GM13977 (cell line): ENCODE measurements at places on chromosomes 5 and 9.
A peak's percentile ranks its signal among the peaks of the same experiment; 100 is the strongest.

DNA sequence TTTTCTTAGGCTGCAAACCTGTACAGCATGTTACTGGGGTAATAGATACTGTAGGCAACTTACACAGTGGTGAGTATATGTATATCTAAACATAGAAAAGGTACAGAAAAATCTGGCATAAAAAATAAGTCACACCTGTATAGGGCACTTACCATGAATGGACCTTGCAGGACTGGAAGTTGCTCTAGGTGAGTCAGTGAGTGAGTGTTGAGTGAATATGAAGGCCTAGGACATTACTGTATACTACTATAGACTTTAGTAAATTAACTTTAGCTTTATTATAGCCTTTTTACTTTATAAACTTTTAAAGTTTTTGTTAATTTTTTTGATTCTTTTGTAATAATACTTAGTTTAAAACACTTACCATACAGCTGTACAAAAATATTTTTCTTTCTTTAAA is 51.3 kb downstream of the DENND4C start:
- DNase-seq: no peak

DNA sequence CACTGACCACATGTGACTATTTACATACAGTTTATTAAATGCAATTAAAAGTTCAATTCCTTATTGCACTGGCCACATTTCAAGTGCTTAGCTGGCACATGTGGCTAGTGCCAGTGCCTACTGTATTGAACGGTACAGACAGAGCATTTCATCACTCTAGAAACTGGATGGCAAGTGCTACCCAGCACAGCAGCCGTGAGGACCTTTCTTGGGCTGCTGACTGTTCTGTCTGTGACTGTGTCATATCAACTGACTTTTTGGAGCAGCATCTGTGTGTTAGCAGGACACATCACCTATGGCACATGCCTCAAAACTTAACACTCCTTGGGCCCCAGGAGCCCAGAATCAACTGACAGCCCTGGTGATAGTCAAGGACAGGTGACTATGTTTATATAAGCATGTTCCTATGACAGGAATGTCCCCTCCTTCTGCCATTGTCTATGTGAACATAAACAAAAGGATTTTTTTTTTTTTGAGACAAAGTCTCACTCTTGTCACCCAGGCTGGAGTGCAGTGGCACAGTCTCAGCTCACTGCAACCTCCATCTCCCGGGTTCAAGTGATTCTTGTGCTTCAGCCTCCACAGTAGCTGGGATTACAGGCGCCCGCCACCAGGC is 8.9 kb downstream of the IRF1 start:
- DNase-seq: no peak

DNA sequence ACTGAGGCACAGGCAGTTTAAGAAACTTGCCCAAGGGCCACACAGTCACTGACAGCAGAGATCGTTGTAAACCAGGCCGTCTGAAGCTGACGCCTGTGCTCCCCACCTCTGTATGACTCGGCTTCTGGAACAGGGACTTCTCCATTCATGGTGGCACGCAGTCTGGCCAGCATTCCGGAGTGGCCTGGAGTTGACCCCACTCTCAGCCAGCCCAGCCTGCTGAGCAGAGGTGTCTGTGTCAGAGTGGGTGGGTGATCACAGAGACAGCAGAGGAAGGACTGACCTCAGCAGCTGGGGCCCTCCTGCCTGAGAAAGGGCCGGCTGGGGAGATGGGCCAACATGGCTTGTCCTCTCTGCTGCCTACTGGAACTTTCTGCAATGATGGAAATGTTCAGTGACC is 12.6 kb downstream of the LRSAM1 start:
- DNase-seq: no peak

GRCh38 chr9:76691517-76692313 is 72.5 kb upstream of the PCA3 start:
- no peak for DNase-seq

DNA sequence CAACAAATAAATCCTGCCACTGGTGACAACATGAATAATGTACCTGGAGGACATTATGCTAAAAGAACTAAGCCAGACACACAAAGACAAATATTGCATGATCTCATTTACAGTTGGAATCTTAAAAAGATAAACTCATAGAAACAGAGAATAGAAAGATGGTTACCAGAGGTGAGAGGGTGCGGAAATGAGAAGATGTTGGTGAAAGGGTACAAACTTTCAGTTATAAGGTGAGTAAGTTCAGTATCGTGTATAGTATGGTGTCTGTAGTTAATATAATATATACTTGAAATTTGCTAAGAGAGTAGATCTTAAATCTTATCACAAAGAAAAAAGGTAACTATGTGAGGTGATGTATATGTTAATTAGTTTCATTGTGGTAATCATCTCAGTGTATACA is 63.3 kb downstream of the PRRC1 start:
- no peak for DNase-seq

- no peak for DNase-seq
Measured at GRCh38 chr5:32507738-32508434, 63.3 kb upstream of the ZFR start.

DNA sequence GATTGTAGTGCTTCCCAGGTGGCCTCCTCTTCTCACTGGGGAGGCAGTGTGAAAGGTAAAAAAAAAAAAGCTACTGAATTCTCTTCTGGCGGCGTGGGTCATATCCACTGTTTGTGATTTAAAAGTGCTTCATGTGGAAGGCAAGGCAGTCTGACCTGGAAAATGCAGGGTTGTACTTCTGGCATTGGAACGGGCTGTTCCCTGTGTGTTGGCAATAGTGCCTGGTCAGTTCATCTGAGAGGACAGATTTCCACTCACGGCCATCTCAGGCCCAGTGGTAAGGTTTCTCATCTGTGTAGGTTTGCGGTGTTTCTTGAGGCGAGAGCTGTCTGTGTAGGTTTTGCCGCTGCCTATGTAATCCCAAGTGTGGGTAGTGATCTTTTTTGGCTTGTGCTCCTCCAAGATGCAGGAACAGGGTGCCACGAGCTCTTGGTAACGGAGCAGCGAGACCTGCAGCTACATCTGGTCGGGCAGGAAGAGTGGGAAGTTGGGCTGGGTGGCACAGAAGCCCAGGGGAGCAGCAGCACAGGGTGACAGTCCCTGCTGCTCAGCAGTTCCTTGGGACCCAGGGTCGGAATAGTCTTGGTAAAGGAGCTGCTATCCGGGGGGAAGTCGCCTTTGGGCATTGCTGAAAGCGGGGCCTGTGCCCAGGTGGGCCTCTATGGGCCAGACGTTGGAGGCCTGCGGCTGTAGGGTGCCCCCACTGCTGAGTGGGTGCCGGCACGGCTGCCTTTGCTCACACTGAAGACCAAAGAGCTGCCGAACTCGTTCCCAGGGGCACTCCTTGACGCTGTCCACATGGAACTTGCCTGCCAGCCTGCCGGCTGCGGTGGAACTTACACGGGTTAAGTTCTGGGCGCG is 11.2 kb downstream of the RCL1 start:
- DNase-seq: no peak

DNA sequence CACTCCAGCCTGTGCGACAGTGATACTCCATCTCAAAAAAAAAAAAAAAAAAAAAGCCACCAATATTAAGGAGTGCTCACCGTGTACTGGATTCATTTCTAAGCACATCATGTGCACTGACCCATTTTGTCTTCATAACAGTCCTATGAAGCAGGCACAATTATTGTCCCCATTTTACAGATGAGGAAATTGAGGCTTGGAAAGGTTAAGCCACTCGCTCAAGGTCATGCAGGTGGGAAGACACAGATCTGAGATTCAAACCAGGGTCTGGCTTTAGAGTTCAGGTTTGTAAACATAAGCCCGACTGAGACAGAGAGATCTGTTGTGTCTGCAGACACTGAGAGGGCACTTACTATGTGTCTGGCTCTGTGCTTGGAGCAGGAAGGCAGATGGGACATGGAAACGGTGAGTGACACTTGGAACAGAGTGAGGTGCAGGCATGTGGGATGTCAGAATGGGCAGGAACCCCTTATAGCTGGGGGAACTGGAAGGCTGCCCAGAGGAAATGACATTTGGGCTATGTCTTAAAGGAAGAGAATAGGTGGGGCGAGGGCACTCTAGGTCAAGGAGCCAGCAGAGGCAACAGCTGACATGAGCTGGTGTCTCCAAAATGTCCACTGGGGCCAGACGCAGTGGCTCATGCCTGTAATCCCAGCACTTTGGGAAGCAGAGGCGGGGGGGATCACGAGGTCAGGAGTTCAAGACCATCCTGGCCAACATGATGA is 69.9 kb downstream of the STK10 start:
- no peak for DNase-seq

GRCh38 chr5:137938751-137939143 is 49.5 kb downstream of the PKD2L2 start:
- peak; percentile 21 for DNase-seq

DNA sequence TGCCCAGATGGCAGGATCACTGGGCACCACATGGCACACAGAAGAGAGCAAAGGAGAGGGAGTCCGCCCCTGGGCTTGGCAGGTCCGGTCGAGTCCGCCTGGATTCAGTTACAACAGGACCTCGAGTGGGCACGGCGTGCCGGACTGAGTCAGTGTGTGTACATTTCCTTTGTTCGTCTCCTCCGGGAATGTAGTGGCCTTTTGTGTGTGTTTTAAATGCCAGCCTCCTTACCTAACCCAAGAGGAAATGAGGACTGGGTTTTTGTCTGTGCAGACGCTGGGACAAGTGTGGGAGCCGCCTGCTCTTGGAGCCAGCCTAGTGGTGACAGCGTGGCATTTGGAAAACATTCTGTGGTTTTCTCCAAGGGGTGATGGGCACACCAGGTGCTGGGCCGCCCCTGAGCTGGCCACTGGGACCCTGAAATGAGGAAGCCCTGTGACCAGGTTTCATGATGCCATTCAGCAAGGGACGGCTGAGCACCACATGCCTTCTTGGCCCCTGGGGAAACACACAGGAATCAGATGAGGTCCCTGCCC is 9.6 kb downstream of the NEK6 start:
- no peak for DNase-seq

DNA sequence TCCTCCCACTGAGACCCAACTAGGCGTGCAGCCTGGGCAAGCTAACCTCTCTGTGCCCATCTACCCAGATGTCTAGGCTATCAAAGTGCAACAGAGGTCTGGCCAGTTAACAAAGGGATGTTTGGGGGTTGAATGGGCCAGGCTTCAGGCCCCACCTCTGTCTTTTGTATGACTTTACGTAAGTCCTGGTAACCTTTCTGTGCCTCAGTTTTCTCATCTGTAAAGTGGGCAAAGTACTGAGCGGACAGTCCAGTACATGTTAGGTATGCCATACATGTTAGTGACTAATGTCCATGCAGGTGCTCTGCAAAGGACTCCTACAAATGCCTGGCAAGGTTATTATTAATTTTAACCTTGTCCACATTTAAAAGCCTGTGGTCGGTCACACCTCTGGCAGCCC is 14.0 kb downstream of the NR5A1 start:
- no peak for DNase-seq

DNA sequence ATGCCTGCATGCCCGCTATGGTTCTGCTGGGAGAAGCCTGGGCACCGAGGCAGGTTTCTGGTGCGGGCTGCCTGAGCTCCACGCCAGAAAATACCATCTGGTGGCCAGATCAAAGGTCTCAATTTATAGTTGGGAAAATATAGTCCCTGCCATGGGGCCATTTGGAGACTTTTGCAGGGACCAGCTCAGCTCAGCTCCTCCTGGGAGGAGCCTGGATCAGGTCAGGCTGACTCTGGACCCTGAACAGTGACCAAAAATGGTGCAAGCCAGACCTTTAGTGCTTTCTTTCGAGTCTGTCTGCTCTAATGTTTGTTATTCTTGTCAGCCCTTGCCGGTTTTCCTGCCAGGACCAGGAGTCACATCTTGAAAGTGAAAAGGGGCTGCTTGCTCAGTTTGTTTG is 31.8 kb downstream of the HMCN2 start:
- no peak for DNase-seq

- DNase-seq: no peak
Measured at GRCh38 chr5:139593716-139594319, 32.7 kb downstream of the UBE2D2 start.

DNA sequence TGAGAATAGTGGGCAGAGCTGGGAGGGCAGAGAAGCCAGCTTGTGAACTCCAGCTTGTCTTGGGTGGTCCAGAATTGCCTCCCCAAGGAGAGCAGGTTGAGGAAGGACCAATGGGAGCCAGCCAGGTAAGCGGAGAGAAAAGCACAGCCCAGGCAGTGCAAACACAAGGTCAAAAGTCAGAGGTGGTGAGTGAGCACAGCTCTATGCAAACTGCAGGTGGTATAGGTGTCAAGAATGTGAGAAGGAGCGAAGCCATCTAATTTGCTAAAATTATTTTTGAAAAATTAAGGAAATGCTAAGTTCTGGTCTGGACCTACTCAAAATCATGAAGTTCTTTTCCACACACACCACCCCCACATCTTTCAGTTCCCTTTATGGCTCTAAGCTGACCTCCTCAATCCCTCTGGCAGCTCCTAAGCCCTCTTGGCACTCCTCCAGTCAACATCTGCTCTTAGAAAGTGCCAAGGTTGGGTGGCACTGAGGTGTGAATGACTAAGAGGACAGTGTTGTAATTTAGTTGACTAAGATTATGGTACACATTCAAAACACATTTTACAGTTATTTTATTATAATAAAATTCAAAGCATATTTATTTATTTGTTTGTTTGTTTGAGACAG is 6.6 kb upstream of the OTULINL start:
- no peak for DNase-seq

DNA sequence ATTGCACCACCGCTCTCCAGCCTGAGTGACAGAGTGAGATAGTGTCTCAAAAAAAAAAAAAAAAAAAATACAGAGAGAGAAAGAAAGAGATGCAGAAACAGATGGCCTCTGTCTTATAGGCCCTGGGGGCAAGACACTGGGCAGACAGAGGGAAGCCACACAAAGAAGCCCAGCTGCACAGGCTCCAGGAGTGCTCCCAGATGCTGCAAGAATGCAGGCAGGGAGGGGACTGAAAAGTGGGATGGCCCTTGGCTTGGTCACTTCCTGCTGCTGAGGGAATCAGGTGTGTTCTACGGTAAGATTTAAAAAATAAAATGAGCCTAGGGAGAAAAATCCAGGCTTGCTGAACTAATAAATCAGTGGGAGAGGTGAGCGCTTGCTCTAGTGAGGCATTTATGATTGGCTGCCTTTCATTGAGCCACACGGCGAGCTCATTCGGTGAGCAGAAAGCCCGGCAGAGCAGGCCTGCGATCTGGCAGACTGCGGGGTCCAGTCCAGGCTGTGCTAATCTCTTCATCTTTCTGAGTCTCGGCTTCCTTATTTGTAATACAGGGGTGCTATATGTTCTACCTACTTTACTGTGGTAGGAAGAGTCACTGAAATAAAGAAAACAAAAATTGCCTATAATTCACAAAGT is 80.6 kb downstream of the RAD23B start:
- no peak for DNase-seq

DNA sequence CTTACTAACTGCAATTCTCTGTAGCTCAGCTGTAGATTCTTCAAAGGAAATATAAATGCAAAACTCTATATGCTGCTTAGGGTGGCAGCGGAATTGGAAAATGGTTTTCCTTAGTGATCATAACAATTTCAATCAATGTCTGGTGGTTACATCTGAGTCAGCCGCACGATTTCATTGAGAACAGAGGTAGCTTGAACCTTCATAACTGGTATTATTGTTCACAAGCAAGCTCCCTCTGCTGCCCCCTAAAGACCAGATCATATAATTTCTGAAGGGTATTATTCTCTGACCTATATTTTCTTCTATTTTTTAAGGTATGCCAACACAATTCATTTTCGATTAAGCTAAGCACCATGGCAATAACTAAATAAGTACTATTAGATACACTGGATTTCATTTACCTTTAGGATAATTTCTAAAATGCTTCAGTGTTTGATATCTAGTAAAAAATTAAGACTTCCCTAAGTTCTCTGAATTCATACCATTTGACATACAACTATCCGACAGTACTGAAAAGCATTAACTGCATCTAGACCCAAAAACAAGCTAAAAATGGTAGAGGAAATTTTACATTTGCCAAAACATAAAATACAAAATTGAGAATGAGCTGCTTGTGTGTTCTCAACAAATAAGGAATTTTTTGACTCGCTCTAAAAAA is 181.1 kb upstream of the SPEF2 start:
- DNase-seq: peak; percentile 26

- DNase-seq: no peak
Measured at GRCh38 chr5:37520811-37521210, 141.7 kb downstream of the WDR70 start.
